ENCODE measurements at places on chromosomes 3 and 15.
A peak's percentile ranks its signal among the peaks of the same experiment; 100 is the strongest.

GRCh38 chr3:194384156-194384555 lies 14.6 kb upstream of the LRRC15 start:
- no peak for DNase-seq

DNA sequence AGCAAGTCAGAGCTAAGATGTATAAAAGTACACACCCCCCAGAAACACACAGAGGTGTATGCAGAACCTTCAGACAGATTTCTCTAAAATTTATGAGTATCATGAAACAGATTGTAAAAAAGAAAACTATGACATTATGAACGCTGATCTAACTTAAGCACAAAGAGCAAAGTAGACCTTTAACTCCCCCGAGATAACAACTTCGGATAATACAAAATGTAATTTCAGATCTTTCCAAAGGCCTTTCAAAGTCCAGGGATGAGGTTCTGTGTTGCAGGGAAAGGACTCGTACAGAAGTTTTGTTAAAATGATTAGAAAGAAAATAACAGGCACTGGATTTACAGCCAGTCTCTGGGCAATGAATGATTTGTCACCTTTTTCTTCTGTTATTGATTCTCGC lies 92.8 kb upstream of the FGF12 start:
- no peak for DNase-seq

- no peak for DNase-seq
These were observed 8.5 kb upstream of the PPARG start for GRCh38 chr3:12280357-12280806.

DNA sequence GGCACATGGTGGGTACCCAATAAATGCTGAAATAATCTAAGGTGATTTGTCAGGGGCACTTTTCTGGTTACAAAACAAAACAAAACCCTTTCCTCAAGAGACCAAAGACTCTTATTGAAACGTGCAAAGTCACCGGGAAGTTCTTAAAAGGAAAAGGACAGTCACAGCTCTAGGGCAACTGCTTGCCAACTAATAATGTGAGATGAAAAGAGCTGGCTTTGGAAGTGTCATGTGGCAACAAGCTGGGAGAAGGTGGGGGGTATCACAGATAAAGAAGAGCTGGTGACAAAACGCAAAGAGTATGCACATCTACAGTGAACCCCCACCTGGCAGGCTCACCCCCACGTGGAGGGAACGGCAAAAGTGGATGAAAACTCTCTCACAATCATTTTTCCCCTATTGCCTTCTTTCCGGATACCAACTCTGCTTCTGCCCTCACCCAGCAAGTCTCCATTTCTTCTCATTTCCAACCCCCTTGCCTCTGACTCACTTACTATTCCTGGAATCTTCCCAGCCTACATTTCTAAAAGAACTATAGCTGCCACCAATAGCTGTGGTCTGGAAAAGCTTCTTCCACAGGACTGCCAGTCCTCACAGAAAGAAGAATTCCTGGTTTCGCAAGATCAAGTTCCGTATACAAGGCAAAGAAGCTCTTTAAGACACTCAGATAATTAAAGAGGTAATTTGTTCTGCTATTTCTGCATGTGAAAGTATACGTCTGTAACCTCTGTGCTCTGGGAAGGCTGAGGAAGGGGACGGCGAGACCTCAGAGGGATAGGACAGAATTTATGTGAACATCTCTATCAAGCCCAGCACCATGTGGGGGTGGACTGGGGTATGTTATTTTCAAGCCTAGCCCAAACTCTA lies 21.8 kb upstream of the ANPEP start:
- no peak for DNase-seq

DNA sequence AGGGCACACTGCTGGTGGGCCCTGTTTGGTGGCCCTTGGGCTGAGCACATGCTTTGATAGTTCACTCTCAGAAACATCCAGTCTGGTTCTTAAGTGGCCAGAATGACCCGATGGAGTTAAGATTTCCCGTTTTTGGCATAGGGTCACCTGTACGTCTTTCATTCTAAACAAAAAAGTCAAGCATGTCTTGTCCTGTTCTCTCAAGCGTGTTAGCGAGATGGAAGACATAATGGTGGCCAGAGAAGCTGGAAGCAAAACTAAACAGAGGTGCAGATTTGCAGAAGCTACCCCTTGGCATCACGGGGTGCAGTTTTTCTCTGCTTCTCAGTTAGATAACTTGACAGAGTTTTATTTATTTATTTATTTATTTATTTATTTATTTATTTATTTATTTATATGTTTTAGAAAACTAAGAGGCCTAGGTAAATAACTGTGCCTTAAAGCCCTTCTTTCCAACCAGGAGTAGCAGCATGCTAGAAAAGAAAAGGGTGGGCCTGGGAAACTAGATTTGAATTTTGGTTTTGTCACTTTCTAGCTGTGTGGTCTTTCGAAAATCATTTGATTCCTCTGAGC lies 63.0 kb downstream of the ST6GAL1 start:
- DNase-seq = no peak

GRCh38 chr3:159005137-159005536 lies 203.3 kb downstream of the MFSD1 start:
- DNase-seq = no peak

DNA sequence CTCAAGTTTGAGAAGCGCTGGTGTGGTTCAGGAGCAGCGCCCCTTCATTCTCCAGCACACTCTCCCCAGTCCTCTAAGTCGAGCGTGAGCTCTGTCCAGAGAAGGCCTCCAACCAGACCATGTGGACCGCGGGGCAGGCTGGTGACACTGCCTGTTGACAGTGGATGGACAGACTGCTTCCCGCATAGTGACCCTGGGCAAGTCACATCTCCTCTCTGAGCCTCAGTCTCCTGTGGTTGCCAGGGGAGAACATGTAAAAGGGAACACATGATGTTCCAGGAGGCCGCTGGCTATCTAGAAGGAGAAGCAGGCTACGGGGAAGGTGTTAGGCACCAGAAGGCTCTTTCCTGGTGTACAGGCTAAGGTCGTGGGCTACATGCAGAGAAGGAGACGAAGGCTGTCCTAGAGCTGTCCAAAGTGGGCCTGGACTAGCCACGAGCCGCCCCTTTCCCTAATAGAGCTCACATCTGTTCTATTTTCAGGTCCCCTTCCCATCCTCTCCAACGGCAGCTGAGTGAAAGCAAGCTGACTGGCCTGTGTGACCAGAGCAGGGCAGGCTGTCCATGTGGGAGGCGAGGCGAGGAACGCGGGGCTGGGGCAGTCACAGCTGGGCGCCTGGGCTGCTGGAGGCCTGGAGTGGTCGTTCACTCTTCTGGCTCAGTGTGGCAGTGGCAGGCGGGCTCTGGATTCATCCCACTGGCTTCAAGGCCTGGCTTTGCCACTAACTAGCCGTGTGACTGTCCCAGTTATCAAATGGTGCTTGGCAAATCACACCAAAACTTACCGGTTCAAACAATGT lies 11.1 kb downstream of the ISG20 start:
- DNase-seq = peak; percentile 1

GRCh38 chr3:58072052-58072762 lies 64.0 kb downstream of the FLNB start:
- DNase-seq = no peak

DNA sequence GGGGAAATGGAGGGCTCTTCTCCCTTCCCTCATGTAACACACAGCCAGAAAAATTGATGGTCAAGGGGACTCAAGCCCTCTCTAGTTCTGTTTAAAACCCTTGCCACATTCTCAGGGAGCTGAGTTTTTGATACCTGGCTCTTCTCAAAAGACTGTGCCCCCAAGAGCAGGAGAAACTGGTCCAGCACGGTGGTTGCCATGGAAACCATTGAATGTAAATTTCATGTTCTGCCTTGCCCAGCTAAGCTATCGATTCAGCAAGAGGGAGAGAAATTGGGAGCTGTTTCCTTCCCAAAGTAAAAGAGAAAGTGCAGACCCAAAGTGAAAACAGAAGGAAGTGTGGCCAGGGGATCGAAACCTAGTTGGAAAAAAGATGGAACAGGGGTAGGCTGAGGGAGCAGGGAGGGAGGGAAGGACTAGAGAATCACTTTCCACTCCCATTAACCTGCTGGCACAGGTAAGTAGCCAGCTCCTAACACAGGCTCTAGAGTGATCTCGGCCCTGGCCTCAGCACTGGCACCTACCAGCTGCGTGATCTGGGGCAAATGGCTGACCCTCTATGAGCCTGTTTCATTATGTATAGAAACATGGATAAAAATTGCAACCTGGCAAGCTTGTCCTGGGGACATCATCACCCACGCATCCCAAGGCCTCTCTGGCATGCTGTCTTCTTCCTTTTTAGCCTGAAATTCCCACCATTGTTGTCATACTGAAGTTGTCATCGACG lies 140.9 kb downstream of the TPRA1 start:
- no peak for DNase-seq

GRCh38 chr3:13044496-13045240 lies 28.6 kb downstream of the IQSEC1 start:
- no peak for DNase-seq

DNA sequence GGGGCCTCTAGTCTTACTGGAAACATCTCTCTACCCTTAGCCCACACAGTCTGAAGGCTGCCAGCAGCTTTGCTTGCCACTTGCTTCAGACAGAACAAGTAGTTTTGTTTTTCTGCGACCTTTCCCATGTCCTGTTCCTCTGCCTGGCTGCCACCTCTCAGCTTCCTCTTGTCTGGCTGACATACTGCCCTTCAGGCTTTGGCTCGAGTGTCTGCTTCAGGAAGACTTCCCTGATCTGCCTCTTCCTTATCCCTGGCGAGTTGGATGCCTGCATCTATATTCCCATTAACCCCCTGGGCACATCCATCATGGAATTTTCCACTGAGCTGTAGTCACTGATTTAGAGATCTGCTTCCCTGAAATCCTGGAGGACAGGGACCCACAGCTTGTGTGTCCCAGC lies 25.1 kb upstream of the CPNE9 start:
- DNase-seq = no peak

DNA sequence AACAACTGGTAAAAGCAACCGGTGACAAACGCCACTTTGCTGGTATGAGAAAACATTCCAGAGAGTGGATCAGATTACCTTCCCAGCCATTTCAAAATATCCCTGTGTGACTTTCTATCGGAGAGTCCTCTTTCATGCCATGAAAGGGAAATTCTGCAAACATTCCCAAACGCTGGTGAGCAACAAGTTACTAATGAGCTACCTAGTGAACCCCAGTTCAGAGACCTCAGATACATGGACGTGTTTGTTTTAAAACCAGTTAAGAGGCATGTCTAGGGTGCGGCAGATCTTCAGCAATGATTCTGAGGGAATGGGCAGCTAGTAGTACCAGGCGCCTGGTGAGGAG lies 418.2 kb upstream of the NR2F2 start:
- DNase-seq = no peak
